NCI-H1048 (cell line): ENCODE measurements at places on chromosomes 6 and 20.

DNA sequence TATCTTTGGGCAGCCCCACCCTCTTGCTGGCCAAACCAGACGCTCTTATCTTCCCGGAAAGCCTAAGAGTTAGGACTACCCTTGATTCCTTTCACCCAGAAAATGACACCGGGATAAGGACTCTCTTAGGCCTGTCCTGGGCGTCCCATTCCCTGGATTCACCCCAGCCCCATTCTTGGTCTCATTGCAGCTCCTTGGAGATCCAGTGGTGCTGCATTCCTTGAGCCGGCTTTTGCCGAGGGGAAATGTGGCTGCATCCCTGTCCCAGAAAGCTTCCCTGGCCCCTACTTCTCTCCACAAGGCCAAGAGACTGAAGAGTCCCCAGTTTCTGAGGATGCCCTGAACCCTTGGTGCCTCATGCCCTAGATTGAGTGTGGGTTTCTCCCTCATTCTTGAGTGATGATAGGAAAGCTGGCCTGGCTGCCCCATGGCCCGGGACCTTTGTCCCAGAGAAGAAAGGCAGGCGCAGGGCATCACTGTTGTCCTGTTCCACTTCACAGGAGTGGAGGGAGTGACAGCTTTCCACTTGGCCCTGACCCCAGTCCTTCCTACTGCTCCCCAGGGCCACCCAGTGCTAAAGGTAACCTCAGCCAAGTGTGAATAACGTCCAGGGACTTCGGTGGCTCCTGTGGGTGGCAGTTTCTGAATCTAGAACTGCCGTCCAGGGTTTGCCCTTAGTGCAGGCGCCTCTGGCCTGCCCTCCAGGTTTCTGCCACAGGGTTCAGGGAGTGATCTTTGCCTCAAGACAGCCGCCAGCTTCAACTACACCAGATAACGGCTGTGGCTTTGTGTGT lies 42.7 kb upstream of the MYL9 start:
- no peak for DNase-seq

- no peak for DNase-seq
Observed at GRCh38 chr6:154466971-154467679, 43.4 kb downstream of the CNKSR3 start.

DNA sequence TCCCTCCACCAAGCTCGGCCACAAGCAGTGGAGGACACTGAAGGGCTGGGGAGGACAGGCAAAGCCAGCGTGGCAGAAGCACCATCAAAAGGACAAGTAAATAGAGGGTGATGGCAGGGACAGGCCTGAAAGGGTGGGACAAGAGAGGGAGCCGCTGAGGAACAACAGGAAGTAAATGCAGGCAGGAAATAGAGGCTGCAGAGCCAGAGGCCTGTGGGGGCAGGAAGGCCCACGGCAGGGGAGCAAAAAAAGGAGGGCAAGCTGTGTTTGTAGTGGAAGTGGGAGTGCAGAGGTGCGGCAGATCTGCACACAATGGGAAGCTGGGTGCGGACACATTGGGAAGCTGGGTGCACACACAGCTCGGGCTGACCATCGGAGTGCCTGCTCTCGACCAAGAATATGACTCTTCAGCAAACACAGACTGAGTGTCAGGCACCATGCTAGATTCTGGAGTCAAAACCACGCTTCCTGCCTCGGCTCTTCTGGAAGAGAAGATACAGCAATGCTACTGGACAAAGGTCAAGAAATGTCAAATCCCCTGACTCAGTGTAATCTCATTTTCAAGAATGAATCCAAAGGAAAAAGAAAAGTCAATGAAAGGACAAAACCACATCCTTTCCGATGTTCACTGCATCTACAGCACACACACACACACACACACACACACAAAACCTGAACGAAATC lies 40.4 kb upstream of the RAB22A start:
- no peak for DNase-seq

GRCh38 chr6:90294989-90295853 lies 1.4 kb downstream of the BACH2 start:
- no peak for DNase-seq

GRCh38 chr6:93515736-93516135 lies 96.4 kb upstream of the EPHA7 start:
- no peak for DNase-seq

DNA sequence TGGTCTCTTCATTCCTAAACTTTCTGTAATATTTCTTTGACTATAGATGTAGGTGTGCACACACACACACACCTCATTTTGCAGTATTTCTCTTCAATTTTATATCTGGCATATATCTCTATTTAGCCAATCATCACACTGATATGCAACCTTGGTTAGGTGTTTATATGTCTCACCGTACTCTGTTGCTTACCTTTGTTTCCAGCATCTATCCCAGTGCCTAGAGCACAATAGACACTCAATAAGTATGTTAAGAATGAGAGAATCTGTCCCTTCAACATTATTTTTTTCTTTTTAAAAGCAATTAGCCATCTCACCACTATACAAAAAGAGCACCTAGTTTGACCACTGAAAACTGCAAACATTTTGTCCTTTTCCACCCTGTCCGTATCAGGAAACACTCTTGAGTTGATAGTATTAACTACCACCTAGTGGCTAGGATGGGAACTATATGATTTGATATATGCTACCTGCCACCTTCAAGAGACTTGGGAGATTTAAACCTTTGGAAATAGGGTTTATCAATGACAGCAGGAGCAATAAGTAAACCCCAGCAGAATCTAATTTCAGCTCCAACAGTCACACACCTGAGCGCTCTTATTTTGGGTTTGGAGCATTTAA lies 48.7 kb upstream of the RSPO3 start:
- no peak for DNase-seq

DNA sequence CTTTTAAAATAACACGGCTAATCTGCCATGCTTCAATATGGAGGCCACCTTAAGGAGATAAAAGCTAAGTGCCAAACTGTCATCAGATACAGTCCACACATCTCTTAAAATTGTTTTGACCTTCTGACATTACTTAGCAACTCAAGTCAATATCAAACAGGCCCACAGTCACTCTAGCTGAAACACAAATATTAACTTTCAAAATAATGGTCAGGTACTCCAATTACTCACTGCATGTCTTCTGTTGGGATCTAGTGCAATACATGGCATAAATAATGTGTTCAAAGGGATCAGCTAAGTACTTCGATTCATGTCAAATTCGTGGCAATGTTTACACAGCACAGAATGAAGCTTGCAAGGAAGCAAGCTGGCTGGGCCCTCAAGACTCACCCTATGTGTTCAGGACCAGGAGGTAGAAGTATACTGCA lies 133.9 kb upstream of the BEND6 start:
- DNase-seq = no peak

DNA sequence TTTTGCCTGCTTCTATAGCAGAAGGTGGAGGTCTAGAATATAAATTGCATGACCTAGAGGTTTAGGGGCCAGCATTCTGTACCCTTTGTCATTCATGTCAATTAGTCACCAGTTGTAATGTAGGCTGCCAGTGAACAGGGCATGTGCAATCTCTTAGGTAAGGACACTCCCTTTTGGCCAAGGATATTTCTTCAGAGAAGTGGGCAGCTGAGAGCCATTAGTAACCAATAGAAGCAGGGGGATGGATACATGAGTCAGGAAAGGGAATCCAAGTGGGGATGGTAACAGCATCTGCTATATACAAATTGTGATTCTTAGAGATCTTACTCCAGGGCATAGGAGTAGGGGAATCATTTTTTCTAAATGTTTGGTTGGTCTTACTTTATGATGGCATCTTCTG lies 494.2 kb upstream of the JAG1 start:
- no peak for DNase-seq

DNA sequence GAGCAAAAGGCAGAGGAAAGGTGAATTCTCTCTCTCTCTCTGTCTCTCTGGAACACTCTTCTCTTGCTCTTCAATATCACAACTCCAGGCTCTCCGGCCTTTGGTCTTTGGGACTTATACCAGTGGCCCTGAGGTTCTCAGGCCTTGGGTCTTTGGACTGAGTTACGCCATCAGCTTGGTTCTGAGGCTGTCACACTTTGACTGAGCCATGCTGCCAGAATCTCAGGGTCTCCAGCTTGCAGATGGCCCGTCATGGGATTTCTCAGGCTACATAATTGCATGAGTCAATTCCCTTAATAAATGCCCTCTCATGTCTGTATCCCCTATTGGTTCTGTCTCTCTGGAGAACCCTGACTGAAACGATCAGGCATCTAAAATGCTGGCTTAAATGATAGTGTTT lies 12.9 kb downstream of the BTN2A1 start:
- no peak for DNase-seq

GRCh38 chr6:1885576-1886011 lies 275.9 kb downstream of the FOXC1 start:
- no peak for DNase-seq

DNA sequence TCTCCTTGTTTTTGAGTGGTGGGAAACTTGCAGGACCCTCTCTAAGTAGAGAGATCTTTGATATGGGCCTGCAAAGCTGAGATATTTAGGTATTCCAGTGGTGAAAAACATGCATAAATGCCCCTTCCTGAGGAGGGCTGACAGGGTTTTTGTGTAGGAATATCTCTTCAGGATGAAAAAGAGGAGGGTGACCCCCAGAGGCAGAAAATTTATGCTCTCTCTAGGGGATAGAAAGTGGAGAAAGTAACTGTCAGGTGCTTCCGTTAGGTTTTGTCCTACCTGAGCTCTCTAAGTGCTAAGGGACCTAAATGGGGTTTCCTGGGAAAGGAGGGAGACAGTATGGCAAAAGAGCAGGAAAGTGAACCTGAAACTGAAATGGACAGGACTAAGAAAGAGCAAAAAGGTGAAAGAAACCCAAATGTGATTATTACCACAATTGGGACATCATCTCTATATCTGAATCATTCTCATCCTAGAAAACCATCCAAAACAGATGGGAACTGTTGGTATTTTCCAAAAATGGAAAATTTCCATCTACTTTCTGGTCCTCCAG lies 2.0 kb downstream of the COL19A1 start:
- DNase-seq = no peak

DNA sequence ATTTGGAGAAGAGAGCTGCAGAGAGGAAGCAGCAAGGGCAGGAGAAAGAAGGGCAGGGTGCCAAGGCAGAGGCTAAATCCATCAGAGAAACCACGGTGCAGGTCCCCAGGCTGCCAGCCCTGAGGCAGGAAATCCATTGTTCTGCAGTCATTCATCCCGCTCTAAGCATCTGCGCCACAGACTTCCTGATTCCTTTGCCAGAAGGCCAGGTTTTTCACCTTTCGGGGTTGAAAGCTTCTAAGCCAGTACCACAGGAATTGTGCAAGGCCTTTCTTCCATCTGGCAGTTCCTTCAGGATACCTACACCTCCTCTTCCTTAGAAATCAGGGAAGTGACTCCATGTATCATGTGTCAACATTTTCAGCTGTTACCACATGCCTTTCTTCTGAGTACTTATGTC lies 45.6 kb downstream of the ADGRF5 start:
- no peak for DNase-seq

DNA sequence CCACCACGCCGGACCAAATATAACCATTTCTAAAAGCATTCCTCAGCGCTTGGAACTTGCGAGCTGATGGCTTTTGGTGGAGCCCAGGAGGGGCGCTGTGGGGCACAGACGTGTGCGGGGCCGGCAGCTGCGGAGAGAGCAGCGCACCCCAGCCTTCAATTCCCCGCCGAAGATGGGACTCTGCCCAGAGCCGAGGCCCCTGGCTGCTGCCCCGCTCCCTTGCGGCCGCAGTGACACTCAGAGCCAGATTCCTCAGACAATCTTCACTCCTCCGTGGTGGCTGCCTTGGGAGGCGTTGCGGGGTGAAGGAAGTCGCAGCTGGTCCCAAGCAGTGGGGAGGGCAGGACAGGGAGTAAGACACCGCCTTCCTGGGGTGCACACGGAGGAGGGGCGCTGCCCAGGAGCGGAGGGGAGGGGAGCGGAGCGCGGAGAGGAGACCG lies 87.7 kb downstream of the TMEM242 start:
- no peak for DNase-seq

GRCh38 chr6:140572867-140573266 lies 1198.4 kb upstream of the CITED2 start:
- DNase-seq = no peak

GRCh38 chr20:12591949-12592470 lies 416.8 kb upstream of the SPTLC3 start:
- no peak for DNase-seq

DNA sequence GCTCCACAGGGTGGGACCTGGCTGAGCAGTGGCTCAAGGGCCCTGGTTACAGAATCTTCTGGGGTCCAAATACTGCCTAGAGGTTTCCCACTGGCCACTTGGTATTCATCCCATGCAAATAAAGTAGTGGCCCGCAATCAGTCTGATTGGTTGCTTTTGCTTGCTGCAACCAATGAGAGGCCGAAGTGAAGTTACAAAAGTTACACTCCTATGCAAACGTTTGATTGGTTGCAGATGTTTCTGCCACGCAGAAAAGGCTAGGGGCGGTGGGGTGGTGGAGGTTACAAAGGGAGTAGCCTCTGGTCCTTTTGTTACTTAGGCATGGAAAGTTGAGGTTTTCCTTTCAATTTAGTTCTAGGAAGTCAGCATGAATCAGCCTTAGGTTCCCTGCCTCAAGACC lies 3.6 kb upstream of the NHLRC1 start:
- no peak for DNase-seq

DNA sequence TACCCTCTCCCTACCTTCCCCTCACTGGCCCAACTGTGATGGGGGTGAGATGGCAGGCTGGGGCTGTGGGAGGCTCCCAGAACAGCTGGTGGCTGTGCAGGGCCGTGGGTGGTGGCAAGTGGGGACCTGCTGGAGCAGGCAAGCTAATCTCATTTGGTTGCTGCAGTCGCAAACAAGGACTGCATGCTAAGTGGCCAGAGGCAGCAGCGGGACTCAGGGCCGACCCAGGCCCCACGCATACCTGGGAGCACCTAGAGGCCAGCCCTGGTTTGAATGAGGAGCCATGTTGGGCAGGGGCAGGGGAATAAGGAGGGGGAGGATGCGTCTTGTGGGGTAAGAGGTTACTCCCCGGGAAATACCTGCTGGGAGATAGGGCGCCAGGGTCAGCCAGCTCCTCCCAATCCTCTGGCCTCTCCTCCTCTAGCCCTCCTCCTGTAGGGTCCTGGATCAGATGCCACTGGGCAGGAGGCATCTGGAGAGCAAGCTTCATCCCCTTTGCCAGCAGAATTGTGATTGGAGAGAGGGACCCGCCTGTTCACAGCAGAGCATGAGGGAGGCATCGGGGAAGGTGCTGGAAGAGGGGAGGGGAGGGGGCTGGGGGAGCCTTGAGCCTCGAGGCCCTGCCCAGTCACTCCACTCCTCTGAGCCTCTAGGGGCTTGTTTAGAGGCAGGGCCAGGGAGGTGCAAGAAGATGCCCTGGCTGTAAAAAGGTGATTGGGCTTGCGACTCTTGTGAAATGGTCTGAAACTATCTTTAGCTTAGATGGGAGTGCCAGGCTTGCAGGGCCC lies 24.3 kb upstream of the CDH22 start:
- DNase-seq = no peak
